ENCODE measurements at places on chromosomes 2 and 18. TPM values are rescaled to one million over a fixed set of nuclear protein-coding genes. Genes with fewer than 3 reads are reported as not detected.

- no peak for DNase-seq
Measured at GRCh38 chr2:132632000-132632649, 37.9 kb downstream of the LYPD1 start.

GRCh38 chr2:65053199-65053598 lies 3.0 kb upstream of the CEP68 start:
- DNase-seq, result no peak

DNA sequence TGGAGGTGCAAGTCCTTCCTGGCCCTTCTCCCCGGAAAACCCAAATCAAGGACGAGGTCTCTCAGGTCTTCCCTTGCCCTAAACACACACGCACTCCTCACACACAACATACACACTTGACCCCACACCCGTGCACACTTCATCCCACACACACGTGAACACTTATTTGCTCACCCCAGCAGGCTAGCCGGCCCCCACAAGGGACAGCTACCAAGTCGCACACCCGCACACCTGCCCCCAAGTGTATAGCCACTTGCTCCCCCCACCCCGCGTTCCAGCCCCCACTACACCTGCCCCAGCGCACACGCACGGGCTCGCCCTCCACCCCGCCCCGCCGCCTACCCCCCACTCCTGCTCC lies 359 bp downstream of the TGFBRAP1 start:
- peak; percentile 35 for DNase-seq

GRCh38 chr2:156466739-156467405 lies 30.7 kb downstream of the GPD2 start:
- peak; percentile 78 for DNase-seq

GRCh38 chr2:63432373-63432772 lies 155.9 kb downstream of the WDPCP start:
- DNase-seq, result no peak

DNA sequence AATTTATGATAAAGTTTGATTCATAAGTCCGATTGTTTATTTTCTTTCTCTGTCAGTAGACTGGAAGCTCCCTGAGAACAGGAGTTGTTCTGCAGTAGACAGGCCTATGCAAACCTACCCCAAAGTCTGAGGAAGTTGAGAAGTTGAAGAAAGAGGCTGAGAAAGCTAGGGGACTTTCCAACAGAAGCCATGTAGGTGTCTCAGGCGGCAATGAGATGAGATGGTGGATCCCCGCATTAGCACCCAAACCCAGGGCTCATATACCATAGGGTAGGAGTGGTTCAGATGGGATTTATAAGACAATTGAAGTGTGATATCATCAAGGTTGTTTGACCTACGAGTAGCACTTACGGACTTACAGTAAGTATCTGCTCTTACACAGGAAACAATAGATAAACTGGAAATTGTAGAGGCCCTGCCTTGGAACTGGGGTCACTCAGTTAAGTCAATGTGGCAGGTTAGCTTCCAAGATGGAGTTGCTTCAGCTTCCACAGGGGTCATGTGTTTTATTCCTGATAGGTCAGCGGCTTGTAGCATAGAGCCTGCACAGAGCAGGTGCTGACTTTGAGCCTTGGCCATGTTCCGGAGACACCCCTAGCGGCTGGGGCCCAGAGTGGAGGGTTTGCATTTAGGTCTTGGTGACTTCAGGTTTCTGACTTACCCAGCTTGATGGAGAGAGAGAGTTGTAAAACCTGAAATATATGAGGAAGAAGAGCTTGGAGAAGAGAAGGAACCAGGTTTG lies 2.3 kb upstream of the PSD4 start:
- DNase-seq, result no peak

DNA sequence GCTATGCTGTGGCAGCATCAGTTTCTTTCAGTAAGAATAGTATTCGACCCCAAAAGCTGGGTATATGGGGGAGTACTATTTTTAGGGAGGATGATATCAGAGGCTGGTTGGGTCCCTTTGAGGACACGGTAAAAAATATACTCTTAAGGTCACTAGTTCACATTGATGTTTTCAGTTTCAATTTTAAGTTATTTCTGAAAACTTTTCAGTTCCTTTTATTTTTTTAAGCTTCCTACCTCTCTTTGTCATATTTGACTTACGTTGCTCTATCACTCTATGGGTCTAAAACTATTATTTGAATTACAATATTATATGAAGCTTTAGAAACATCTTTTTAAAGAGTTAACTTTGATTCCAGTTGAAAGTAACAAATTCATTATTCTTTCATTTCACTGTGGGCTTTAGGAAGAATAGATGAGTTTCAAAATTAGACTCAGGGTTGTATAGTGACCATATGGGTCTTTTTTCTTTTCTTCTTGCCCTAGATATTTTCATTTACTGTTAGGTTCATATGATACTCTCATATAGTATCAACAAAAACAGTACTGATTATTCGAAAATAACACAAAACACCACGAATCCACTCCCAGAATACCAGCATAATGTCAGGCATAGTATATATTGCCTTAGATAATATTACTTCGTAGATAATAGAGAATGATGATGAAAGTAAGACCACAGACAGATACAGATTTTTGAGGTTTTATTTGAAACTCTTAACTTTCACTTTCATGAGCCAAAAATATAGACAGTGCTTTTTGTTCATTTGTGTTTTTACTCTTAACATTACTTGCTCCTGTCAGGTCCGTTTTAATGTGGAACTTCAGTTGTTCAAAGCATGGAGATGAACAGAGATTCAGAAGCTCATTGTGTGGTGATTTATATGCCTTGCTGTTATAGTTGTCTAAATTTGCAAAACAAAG lies 9.8 kb downstream of the RMDN2 start:
- no peak for DNase-seq

- DNase-seq, result no peak
Measured at GRCh38 chr2:160142472-160142871, 57.6 kb downstream of the ITGB6 start.

Gene TET3
- total RNA-seq, result 12.2 TPM

Gene DCDC2C
- total RNA-seq, result 10.6 TPM

Gene REEP1
- 241 TPM for total RNA-seq

All from testis (tissue), 5 donors.